EH (cell line): ENCODE measurements at places on chromosomes 6 and 20.

GRCh38 chr20:24158281-24158680 lies 169.7 kb upstream of the GGTLC1 start:
- DNase-seq = no peak

- peak; percentile 46 for DNase-seq
These were observed 81.9 kb downstream of the SIM1 start for GRCh38 chr6:100382767-100383195.

DNA sequence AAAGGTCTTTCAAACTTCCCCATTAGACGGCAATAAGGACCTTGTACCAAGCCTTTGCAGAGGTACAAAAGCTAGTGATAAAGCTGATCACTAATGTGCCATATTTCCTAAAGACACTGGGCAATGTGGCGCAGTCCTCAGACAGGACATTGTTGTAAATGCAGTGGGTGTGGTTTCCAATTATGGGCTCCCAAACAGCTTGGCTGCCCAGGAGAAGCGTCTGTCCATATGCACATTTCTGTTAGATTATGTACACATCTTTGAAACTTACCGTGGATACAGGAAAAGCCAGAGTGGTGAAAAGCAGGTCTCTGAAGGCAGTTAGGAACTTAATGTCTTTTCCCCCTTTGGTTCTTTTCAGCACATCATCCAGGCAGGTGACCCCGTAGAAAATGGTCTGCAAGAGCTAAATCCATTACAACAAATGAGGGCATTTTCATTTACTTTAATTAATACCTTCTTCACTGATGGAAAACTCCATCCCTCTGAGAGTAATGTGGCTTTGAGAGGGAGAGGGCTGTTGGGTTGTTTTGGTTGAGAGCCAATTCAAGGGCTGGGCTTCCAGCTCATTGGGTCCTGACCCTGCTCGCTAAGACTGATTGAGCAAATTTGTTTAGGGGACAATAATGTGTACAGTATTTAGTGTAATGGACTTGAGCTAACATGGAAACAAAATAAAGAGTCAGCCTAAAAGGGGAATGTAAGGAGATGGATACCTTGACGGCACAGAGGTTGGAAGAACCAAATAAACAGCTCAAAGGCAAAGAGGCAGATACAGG lies 10.4 kb downstream of the ADTRP start:
- no peak for DNase-seq

DNA sequence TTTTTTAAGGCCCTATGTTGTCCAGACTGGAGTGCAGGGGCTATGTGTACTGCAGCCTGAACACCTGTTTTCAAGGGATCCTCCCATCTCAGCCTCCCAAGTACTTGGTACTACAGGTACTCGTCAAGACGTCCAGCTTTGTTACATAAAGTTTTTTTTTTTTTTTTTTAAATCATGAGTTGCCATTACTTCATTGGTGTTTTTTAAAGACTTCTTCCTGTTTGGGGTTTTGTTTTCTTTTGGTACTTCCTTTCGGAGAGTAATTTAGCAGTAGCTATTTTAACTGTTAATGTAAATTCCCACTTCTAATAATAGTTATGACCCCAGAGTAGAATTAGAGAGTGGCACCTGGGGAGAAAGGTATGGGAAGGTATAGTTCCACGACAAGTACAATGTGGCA lies 10.5 kb downstream of the ZNFX1 start:
- no peak for DNase-seq

DNA sequence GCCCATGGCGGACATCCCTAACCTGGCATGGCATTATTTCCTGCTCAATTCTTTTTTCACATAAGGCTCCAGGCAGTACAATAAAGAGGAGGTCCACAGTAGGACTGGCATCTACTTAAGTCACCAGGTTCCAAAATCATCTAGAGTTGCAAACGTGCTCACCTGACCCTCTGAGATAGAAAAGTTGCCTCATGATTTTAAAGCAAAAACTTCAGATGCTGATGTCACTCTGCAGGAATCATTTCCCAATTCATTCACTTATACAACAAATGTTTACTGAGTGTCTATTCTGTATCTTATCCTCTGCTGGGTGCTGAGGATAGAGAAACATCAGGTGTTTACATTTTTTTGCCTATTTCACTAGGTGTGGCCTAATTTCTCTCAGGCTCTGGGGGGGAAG lies 2.2 kb downstream of the ADGRF4 start:
- DNase-seq = no peak

DNA sequence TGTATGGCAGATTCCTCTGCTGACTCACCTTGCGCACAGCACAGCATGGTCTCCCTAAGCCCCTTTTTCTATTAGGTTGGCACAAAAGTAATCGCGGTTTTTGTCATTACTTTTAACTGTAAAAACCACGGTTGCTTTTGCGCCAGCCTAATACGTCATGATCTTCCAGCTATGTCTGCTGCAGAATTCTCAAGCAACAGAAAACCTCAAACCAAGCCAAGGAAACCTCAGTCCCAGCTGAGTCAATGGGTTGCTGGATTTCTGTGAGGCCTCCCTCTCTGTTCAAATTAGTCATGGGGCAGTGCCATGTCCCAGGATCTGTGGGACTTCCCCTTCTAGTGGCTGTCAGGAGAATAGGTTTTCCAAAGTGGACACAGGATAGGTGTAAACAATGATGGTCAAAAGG lies 15.7 kb upstream of the ENPP1 start:
- DNase-seq = peak; percentile 42

DNA sequence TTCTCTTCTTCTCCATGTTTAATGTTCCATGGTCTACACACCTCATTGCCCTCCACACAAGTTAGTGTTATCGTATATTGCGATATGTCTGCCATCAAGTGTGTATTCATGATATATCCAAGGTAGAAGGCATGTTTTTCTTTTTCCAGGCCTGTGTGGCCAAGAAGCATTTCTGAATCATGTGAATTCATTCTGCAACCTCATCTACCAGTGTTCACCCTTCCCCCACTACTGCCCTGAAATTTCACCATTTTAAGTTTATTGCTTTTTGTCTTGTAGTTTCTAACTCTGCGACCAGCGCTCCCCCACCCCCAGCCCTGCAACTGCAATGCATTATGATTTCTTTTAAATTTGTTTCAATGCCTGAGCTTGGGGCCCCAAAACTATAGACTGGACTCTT lies 618.0 kb upstream of the FLRT3 start:
- no peak for DNase-seq
